Esophagus mucosa (tissue), 1 donor: ENCODE measurements at places on chromosomes 5 and 9.

DNA sequence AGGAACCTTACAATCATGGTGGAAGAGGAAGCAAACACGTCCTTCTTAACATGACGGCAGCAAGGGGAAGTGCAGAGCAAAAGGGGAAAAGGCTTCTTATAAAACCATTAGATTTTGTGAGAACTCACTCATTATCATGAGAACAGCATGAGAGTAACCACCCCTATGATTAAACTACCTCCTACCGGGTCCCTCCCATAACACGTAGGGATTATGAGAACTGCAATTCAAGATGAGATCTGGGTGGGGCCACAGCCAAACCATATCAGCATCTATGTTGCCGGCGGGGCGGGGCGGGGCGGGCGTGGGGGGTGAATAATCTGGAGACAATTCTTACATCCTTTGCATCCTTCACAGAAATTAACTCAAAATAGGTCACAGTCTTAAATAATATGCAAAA, 58.8 kb upstream of the GFPT2 start:
- ATAC-seq, result no peak

- ATAC-seq, result no peak
Observed at GRCh38 chr5:109645707-109646192, 44.0 kb upstream of the MAN2A1 start.

DNA sequence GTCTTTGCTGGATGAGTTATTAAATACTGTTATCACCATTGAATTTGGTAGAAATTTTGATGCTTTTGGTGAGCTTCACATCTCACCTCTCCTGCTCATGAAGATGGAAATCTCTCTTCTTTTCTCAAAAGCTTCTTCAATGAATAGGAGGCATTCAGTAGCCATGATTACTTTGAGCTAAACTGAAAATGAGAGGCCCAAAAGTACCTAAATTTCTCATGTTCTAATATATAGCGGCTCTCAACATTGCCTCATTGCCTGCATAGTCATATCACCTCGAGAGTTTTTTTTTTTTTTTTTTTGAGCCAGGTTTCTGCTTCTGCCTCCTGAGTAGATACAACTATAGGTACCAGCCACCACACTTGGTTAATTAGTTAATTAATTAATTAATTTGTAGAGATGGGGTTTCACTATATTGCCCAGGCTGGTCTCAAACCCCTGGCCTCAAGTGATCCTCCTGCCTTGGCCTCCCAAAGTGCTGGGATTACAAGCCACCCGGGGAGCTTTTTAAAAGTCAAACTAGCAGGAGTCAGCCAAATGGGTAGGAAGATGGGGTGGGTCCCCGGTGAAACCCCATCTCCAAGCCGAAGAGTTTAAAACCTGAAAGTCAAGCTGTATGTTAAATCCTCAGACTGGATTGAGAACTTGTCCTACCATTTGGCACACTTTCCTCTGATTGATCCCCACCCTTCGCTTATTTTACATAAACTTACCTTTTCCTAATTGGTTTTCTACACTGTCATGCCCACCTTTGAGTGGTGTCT, 169.0 kb downstream of the DOCK2 start:
- ATAC-seq, result no peak

GRCh38 chr5:78726571-78726970, 78.0 kb upstream of the LHFPL2 start:
- no peak for ATAC-seq

- peak; percentile 19 for ATAC-seq
Observed at GRCh38 chr5:151082282-151082902, 1.6 kb upstream of the TNIP1 start.

DNA sequence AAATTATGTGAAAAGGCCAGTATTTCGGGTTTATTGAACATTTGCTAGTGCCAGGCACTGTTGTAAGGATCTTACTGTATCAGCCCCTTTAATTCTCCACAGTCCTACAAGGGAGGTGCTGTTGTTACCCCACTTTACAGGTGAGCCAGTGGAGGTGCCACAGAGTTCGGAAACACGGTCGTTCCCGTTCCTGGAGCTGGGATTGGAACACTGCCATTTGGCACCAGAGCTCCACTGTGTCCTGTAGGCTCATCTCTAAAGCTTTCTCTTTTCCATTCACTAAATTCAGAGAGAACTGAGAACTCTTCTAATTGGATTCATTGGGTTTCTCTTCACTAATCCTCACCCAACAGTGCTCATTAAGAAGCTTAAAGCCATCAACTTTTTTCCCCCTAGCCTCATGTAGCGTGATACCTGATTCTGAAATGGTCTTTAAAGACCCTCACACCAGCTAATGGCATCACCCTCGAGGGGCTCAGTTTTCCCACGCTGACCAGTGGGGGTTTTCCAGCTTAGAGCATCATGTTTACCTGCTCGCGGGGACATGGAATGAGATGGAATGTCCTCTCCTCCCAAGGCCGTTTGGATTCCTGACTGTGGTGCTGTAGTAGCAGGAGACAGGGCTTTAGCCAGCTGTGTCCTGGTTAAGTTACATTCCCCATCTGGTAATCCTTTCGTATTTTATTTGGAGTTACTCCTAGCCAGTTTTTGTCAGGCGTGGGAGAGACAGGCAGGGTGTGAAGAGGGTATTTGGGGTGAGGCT, 5.8 kb downstream of the ERGIC1 start:
- no peak for ATAC-seq
